ENCODE measurements at places on chromosomes 2 and 18.
A peak's percentile ranks its signal among the peaks of the same experiment; 100 is the strongest.

DNA sequence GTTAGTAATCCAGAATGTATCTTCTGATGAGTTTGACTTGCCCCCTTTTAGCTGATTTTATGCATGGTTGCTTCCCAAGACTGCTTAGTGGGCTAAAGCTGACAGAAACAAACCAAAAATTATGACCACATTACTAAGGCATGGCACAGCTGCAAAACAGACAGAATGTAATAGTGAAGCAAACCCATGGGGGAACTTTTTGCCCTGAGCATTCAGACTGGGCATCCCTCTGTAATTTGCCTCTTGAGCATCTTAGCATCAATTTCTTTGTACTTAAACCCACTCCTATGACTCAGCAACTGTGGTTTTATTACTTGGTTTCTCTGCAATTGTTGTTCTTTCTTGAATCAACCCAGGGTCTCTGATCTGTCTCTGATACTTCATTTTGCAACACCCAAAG is 487.3 kb upstream of the DCC start:
- DNase-seq: no peak

DNA sequence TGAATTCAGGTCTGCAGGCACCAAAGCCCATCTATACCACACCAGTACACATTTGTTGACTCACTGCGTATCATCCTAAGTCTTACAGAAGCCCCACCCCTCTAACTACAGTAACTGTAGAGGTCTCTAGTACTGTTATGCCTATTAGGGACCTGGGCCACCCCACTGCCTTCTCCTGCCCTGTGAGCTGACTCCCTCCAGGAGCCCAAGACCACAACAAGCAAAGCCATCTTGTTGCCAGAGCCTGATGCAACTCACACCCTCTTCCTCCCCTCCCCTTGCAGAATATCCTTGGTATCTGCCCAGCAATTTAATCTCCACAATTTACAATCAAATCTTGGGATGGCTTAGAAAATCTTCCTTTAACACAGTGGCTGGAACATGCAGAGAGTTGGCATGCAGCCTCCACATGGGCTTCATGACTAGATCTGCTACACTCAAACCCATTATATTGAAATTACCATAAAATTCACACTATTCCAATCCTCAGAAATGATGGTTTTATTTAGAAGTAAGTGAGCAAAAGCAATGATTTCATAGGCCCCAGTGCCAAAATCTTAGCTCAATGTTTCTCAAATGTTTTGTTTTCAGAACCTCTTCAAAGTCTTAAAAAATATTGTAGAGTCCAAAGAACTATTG is 17.7 kb upstream of the CYP1B1 start:
- no peak for DNase-seq

DNA sequence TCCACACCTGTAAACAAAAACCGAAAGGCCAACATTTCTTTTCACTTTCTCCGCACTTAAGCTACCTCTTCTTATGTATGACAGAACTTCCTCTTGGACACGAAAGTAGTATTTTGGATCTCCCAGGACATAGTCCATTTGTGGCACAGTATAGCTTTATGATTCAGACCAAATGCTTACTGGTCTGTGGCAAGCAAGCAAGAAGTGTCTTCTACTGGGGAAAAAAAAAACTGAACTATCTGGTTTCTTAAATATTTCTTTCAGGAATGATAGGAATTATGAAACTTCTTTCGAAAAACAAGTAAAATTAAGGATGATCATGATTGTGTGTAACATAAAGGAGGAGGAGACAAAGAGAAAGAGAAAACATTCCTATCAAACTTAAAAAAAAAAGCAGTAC is 33.6 kb downstream of the SRBD1 start:
- DNase-seq: no peak

DNA sequence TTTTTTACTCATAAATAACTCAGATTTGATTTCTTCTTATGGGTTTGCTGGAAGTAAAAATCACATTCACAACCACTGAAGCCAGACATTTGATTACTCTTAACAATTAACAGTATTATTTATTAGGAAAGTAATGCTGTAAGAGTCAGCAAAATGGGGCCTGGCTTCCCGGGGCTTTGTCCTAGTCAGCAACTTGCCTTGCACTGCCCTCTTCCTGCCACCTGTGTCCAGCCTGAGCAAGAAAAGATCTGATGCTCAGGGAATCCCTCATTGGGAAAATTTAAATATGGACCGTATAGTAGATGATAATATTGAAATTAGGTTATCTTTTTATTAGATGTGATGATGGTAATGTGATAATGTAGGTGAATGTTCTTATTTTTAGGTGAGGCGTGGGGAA is 30.8 kb upstream of the ACYP2 start:
- no peak for DNase-seq

DNA sequence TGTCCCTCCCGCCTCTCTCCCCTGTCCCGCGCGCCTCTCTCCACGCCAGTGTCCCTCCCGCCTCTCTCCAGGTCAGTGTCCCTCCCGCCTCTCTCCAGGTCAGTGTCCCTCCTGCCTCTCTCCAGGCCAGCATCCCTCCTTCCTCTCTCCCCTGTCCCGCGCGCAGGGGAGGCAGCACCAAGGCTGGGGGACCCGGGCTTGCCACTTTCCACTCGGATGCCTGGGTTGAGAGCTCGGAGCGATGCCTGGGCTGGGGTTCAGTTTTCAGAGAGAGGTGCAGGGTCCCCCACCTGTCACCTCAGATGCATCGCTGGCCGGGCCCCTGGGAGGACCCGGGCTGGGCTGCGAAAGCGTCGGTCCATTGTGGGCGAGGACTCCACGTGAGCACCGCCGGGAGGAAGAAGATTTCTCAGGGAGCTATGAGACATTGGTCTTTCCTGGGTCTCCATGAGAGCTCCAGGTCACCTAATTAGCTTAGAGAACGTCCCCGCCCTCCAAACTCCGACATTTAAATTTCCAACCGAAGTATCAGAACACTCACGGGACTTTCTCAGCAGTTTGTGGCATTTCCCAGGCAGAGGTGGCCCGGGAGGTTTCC is 2.1 kb downstream of the FBLN7 start:
- no peak for DNase-seq

GRCh38 chr2:172228177-172228808 is 125.6 kb upstream of the DLX2 start:
- DNase-seq: no peak

DNA sequence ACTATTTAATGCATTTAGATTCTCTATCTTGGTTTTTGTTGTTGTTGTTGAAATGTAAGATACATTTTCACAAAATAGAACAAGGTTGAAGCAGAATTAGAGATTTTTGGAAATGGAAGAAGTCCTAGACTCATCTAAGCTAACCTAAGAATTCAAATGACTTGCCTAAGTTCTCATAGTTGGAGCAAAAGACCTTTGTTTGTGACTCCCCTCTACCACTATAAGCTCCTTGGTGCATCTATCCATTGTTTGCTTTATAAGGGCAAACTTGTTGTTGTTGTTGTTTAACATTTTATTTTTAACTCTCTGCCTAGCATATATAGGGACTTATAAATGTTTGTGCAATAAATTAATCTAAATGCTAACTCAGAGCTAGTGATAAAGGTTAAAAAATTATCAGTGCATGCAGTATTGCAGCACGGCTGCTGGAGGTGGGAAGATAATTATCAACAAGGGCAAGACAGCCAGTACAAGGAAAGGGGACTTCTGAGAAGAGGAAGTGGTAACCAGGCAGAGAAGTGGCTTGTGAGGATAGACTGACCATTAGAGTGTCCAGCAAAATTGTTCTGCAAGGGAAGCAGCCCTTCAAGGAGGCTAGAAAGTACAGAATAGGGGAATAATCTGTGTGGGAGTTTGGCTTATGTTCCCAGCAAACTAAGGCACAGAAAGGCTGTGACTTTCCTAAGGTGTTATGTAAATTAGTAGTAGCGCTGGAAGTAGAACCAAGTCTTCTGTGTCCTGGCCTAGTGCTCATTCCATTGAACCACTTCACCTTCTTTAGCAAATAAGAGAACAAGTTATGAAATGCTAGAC is 38.1 kb upstream of the ACYP2 start:
- DNase-seq: no peak

GRCh38 chr2:235514627-235515363 is 21.0 kb downstream of the AGAP1 start:
- peak; percentile 49 for DNase-seq

DNA sequence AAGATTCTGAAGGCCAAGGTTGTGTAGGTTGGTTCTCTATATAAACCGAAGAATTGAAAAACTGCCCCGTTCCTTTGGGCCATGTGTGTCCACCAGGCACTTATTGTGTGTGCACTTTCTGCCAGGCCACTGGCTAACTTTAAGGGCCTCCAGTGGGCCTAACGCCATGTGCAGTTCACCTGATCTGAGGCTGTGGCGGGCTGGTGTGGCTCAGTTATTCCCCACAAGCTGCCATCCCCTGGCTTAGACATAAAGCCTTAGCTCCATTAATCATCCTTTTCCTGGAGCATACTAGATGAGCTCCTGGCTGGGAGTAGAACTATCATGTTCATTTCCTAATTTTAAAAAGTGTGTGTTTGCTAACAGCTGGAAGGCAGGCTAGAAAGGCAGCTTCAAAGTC is 304.1 kb upstream of the TNP1 start:
- no peak for DNase-seq

DNA sequence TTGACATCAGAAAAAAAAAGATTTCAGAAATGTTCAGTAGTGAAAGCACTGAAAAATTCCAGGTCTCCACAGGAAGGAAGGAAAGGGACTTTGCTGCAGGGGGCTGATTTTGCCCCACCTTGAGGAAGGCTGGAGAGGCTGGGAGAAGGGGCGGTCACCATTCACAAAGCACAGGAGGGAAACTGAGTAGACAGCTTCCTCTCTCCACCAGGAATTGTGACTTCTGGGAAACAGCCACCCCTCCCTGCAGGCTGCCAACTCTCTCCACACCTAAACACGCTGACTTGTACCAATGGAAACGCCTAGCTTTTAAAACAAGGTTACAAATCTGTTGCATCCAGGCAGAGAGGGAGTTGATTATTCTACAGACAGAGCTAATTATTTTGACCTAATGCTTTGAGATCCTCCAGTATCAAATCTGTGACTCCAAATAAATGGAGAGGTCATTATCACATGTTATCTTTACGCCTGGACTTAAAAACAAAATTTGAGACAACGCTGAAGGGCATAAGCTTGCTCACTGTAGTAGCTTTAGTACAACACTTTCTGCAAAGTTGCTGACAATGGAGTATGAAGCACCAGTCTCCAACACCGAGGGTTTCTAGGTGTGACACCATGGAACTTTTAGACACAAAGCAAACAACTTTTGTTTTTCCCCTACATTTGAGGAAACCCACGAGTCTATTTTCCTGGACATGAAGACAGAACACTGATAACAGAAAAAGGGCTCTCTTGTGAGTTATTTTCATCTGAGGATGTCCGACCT is 42.7 kb downstream of the EPHA4 start:
- DNase-seq: no peak

DNA sequence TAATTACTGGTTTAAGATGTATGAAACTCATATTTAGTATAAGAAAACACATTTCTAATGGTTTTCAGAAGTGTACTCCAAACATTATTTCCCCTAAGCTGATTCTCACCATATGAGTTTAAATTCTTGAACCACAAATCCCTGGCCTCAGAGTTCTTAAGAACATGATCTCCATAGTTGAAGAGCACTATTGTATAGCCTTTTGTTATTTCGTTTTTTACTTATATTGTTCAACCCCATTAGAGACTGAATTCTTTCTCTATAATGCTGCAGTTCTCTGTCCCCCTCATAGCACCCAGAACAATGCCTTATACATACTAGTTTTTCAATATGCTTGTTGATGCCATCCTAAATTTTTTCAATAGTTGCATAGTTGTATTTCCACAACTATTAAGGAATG is 85.5 kb upstream of the TMEM17 start:
- no peak for DNase-seq

GRCh38 chr2:216694826-216695217 is 527 bp downstream of the IGFBP5 start:
- no peak for DNase-seq

DNA sequence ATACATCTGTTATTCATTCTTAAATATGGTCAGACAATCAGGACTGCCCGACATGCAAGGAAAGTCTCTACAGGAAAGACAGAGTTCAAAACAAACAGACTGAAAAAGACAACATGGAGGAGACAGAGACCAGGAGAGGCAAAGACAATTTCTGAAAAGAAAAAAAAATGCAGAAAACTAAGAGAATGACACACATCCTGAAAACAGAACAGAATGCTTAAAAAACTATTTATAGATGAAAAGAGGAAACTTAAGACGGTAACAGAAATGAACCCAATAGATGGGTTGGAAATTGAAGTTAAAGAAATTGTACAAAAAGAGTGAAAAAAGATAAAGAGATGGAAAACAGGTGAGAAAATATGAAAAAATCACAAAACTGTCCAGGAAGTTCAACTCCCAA is 95.7 kb downstream of the BCL2 start:
- no peak for DNase-seq

GRCh38 chr2:176082824-176083751 is 674 bp downstream of the EVX2 start:
- no peak for DNase-seq
